ENCODE measurements at places on chromosomes 12 and 14.

DNA sequence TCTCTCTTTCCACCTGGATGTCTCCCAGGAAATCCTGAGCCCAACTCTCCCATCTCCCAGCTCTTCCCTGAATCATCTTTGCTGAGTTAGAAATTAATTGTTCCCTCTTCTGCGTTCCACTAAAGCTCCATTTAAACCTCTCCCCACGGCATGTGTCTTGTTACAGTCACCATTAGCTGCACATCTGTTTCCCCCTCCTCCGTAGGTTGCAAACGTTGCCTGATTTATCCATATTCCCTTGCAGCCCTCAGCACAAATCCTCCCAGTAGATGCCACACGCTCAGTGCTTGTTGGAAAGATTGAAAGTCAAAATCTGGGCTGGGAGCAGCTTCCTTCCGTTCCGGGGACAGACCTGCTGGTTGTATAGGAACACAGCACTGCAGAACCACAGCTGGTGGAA lies 90.4 kb downstream of the SLC24A4 start:
- DNase-seq = no peak

GRCh38 chr14:44565968-44566367 lies 58.9 kb upstream of the FSCB start:
- DNase-seq = no peak

DNA sequence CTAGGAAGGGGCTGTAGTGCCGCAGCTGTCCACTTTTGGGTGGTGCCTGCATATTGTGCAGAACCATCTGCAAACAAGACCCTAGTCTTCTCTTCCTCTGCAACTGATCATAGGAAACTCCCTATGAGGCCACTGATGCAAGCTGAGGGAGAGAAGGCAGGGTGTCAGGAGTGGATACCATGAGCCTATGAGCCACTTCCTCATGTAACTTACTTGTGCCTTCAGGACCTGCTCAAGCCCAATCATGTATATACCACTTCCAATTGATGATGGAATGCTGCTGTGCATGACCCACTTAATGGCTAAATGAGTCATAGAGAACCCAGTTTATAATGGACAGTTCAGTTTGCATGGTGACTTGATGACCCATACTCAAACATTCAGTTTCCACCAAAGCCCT lies 107.9 kb downstream of the ALG10B start:
- no peak for DNase-seq

GRCh38 chr12:22333713-22334409 lies 646 bp downstream of the ST8SIA1 start:
- no peak for DNase-seq

- no peak for DNase-seq
Observed at GRCh38 chr12:12403264-12404248, 46.7 kb downstream of the BORCS5 start.
